DMS 273 treated with DMSO at 0.1 percent for 48 hours (cell line): ENCODE measurements at places on chromosomes 1 and 21.

- no peak for DNase-seq
These were observed 81.0 kb upstream of the ARID1A start for GRCh38 chr1:26614655-26615411.

- no peak for DNase-seq
These were observed 34.1 kb upstream of the C1orf21 start for GRCh38 chr1:184352776-184353175.

GRCh38 chr1:159468321-159468720 is 28.8 kb downstream of the OR10J1 start:
- no peak for DNase-seq

- no peak for DNase-seq
These were observed 376.3 kb upstream of the CAMK1G start for GRCh38 chr1:209207126-209207700.

DNA sequence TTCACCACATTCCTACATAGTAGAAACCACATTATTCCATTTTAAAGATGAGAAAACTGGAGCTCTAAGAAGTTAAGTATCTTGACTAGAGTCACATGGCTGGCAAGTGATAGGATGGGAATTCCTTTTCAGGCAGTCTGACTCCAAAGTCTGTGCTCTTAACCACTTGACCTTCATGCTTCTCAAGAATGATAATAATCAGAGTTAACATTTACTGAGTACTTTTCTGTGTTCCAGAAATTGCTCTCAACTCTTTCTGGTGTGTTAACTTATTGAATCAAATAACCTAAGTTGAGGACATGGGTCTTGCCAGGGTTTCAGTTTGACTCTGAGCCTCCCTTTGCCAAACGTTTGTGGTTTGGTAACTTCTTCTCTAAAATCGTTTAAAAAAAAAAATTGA is 169.4 kb downstream of the RASAL2 start:
- no peak for DNase-seq

- DNase-seq = no peak
These were observed 138.7 kb downstream of the MIS18A start for GRCh38 chr21:32140151-32140550.

DNA sequence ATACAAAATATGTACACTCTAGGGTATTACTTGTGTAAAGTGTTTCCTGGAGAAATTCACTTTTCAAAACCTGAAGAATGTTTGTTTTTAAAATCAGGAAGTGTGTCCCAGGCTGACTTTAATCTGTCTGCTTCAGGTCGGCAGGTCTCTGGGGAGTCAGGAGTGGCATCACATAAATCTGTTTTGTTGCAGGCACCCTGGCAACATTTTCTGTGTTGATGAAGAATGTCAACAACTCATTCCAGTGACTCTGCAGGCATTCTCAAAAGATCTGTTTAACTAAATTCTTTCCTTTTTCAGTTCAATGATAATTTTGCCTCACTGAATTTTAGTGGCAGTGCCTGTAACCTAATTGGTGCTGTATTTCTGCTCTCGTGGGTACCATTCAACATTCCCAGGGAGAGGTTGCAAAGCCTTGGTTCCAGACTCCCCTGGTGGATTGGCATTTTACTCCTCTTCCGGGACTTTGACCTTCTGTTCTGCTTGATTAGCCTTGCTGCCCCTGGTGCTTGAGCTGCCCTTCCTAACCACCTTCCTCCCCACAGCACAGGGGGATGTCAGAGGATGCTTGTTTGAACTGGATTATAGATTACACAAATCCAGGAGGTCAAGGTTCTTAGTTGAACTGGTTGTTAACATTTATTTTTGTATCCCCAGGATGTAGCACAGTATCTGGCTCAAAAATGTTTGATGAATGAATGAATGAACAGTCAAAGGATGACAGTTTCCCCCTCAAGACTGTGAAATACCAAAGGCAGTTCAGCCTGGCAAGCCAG is 55.4 kb upstream of the LPGAT1 start:
- DNase-seq = no peak

DNA sequence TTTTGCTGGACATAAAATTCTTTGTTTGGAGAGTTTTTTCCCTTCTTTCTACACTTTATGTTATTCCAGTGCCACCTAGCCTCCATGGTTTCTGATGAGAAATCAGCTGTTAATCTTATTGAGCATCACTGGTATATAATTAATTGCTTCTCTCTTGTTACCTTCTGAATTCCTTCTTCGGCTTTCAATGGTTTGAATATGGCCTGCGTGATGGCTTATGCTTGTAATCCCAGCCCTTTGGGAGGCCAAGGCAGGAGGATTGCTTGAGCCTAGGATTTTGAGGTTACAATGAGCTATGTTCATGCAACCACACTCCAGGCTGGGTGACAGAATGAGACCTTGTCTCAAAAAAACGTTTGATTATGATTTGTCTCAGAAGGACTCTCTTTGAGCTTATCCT is 13.0 kb upstream of the CNIH4 start:
- DNase-seq = no peak

GRCh38 chr1:183804387-183804786 is 533 bp upstream of the RGL1 start:
- no peak for DNase-seq

DNA sequence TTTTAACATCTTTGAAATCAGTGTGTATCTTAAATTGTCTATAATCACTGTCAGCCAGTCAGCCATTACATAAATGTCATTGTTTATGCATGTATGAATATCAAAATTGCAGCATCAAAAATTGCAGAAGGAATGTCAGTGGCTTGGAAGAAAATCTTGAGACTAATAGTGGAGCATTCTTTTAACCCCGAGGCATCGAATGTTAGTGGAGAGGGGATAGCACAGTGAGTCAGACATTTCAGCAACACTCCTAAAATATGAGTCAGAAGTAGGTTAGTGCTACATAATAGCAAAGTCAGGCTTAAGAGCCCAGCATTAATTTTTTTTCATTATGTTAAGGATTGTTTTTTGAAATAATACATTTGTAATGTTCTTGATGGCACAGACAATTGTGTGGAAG is 45.5 kb downstream of the SNRPE start:
- DNase-seq = no peak

DNA sequence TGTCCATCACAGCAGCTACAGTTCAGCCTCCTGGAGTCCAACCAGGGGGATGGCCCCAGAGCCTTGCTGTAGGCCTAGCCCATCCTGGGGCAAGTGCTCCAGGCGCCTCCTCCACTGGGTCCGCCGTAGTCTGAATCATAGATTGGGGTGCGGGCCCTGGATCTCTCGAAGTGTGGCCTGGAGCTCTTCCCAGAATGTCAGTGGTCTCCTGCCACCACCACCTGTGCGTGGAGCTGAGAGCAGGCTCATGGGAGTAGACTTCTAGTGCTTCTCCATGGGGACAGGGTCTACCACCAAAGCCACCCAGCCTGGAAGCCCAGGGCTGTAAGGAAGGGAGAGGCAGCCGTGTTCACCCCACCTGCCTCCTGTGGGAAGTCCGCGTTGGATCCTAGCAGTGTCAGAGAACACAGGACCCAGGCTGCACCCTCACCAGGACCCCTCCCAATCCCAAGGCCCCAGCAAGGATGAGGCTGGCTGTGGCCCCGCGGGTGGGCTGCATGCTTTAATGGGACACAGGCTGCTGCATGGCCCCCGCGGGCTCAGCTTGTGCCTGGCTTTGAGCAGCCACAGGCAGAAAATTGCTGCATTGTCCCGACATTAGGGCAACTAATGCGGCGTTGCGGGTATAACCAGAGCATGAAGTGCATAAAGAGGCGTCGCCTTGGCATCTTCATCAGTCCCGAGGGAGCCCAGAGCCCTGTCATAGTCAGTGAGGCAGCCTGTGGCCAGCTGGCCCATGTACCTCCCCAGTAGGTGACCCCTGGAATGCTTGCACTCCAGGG is 735 bp upstream of the HES3 start:
- no peak for DNase-seq

DNA sequence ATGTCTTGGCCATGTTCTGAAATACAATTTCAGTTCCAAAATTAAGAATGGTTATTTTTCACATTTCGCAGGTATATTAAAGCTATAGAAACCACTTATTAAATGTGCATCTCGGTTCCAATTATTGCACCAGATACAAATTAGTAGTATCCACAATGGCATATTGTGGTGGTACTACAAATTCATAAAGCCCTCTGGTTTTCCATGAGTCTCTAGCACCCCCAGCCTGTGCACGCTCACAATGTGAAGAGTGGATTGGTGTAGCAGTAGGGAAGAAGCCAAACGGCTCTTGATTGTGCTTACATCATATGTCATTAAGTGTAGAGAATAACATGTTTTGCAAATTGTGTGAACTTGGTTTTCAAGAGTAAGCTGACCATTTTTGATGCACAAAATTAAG is 1.9 kb upstream of the BRINP3 start:
- no peak for DNase-seq

DNA sequence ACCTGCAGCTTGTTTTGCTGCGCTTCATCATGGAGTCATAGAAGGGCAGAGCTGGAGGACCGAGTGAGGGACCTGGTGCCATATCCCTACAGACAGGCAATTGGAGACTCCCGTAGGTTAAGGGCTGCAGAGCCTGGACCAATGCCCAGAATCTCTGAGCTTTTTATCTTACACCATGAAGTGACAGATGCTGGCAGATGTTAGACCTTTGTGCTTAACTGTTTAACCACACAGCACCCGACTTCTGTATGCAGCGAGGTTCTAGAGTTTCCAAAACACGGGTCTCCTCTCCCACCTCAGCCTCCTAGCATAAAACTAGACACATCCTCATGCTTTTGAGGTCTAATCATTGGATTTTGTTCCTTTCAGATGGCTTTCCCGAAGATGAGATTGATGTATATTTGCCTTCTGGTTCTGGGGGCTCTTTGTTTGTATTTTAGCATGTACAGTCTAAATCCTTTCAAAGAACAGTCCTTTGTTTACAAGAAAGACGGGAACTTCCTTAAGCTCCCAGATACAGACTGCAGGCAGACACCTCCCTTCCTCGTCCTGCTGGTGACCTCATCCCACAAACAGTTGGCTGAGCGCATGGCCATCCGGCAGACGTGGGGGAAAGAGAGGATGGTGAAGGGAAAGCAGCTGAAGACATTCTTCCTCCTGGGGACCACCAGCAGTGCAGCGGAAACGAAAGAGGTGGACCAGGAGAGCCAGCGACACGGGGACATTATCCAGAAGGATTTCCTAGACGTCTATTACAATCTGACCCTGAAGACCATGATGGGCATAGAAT is 47.6 kb downstream of the B3GALT5 start:
- peak; percentile 86 for DNase-seq

- no peak for DNase-seq
These were observed 59.5 kb upstream of the LAPTM5 start for GRCh38 chr1:30817077-30817438.
